Activated CD4-positive, alpha-beta T cell treated with anti-CD3 and anti-CD28 coated beads, Interleukin-2, amount 50 U/mL, for 4 hours (primary cell): ENCODE measurements at places on chromosomes 1 and 21.

GRCh38 chr1:213138892-213139291 lies 87.9 kb downstream of the RPS6KC1 start:
- DNase-seq, result no peak

DNA sequence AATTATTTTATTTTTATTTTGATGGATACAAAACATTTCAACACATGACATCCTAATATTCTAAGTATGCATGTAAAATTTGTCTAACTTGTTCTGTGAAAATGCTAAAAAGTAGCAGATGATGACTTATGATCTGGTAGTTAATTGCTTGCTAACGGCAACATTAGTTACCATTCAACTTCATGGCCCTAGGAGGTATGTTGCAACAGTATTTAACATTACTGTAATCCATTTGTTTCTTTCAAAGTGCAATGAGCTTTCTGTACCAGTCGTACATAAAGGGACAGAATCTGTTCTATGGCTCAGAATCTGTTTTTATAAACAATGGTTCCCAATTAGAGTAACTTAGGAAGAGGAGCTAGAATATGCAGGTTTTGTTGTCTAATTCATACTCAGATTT lies 91.5 kb upstream of the ZNHIT6 start:
- no peak for DNase-seq

GRCh38 chr1:167105271-167106118 lies 11.6 kb downstream of the STYXL2 start:
- DNase-seq, result no peak

DNA sequence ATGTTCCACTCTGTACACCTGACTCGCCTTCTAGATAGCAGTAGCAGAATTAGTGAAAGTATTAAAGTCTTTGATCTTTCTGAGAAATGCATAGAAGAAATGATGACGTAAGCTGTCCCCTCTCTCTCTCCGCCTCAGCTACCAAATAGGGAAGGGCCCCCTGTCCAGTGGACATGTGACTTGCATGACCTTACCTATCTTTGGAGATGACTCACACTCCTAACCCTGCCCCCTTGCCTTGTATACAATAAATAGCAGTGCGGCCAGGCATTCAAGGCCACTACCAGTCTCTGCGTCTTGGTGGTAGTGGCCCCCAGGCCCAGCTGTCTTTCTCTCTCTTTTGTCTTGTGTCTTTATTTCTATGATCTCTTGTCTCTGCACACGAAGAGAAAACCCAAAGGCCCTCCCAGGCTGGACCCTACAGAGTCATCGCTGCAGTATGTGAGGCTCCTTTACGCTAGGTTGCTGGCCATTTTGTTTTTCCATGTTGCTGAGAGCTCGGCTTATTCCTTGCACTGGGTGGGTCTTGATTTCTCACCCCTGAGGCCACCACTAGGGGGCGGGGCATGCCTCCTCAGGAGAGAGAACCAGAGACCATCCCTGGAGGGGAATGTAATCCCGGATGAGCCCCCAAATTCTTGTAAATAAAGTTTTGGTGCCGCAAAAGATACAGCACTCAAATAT lies 16.0 kb upstream of the ZBTB8B start:
- no peak for DNase-seq

GRCh38 chr1:177568622-177569021 lies 397.9 kb downstream of the BRINP2 start:
- DNase-seq, result no peak

GRCh38 chr1:203480525-203481084 lies 5.0 kb downstream of the PRELP start:
- DNase-seq, result peak; percentile 18

GRCh38 chr1:85612704-85613361 lies 32.3 kb downstream of the CCN1 start:
- no peak for DNase-seq

GRCh38 chr1:8139941-8140340 lies 113.8 kb upstream of the ERRFI1 start:
- no peak for DNase-seq

DNA sequence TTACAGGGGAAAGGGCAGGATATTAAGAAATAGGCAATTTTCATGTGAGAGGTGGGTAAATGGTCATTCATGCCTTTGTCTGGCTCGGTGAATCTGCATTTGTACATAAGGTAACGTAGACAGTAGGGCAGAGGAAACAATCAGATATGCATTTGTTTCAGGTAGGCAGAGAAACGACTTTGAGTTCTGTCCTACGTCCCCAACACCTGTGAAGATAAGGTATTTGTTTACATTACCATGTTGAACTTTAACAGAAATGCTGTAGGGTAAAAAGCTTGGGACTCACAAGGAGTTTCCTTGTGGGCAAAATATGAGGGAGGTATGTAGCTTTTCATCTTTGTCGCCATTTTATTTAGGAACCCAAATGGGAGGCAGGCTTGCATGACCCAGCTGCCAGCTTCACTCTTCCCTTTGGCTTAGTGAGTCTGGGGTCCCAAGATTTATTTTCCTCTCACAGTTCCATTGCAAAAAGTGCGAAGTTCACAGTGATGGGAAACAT lies 31.4 kb downstream of the B3GALT5 start:
- DNase-seq, result no peak

GRCh38 chr1:159341736-159342135 lies 39.6 kb downstream of the FCER1A start:
- DNase-seq, result no peak

GRCh38 chr1:14954210-14954609 lies 199.3 kb upstream of the TMEM51 start:
- DNase-seq, result no peak

- no peak for DNase-seq
Observed at GRCh38 chr21:31892686-31893085, 19.9 kb downstream of the HUNK start.

DNA sequence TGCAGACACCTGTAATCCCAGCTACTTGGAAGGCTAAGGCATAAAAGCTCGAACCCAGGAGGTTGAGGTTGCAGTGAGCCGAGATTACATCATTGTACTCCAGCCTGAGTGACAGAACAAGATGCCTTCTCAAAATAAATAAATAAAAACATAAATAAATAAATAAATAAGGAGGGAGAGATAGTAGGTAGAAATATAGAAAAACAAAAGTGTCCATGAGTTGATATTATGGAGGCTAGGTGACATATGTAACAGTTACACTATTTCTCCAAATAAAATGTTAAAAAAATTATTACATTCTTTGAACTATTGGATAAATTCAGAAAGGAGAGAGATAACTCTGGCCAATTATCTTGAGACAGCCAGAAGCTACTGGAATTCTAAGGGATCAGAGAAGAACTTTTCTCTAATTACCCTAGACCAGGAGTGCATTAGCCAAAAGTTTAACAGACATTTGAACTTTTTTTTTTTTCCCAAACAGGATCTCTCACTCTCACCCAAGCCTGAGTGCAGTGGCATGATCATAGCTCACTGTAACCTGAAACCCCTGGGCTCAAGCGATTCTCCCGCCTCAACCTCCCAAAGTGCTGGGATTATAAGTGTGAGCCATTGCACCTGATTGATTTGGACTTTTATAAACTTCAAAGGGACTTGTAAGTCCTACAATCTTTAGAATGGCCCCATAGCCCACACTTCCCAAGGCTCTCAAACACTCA lies 17.6 kb downstream of the SYNJ1 start:
- DNase-seq, result no peak

GRCh38 chr1:38139738-38140487 lies 93.3 kb upstream of the POU3F1 start:
- DNase-seq, result no peak

DNA sequence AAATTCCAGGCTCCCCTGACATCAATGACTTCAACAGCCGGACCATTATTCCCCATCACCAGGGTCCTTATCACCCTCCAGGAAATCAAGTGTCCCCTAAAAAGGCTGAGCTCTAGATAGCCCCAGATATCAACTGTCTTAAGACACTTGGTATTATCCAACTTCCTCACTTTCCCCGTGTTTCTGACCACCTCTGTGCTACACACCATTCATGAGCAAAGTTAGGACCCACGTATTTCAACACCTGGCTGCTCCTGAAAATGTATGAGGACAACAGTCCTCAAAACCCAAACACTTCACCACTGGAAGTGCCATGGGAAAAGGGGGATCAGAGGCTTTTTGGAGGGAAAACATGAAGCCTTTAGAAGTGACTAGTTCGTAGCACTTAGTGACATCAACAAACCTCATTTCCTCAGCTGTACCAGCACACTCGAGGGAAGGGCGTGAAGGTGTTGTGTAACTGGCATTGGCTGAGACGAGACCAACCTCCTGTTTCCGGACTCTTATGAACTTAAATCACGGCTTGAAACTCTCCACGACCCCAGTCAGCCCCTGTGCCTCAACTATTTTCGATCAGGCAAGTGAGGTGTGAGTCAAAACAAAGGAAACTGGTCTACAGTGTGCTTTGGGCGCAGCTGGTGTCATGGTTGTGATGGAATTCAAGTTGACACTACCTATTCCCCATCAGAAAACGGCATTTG lies 4.1 kb upstream of the CHD5 start:
- DNase-seq, result no peak
